Hindlimb muscle (tissue), 1 donor: ENCODE measurements at places on chromosomes 5 and 9.

- DNase-seq, result no peak
These were observed 607 bp downstream of the PRELID2 start for GRCh38 chr5:145834554-145834916.

DNA sequence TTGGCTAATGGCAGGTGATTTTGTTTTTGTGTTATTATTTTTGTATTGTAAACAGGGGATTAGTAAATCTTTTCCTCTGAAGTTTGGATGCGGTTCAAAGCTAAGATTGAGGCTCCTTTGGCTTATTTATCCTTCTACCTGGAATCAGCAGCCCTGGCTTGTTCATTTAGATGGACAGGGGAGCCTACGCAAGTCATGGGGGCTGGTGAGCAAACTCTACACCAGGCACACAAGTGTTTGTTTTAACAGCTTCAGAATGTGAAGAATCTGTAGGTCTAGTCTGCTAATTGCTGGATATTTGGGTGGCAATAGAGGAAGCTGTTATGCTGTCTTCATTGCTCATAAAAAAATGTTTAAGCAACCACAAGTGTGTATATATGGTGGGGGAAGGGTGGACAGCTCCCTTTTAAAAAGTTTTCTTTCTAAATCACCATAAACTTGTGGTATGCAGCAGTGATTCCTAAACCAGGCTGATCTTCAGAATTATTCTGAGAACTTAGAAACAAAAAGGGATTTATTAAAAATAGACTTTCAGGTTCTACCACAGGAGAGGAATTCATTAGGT, 20.7 kb downstream of the ZNF462 start:
- DNase-seq, result no peak

DNA sequence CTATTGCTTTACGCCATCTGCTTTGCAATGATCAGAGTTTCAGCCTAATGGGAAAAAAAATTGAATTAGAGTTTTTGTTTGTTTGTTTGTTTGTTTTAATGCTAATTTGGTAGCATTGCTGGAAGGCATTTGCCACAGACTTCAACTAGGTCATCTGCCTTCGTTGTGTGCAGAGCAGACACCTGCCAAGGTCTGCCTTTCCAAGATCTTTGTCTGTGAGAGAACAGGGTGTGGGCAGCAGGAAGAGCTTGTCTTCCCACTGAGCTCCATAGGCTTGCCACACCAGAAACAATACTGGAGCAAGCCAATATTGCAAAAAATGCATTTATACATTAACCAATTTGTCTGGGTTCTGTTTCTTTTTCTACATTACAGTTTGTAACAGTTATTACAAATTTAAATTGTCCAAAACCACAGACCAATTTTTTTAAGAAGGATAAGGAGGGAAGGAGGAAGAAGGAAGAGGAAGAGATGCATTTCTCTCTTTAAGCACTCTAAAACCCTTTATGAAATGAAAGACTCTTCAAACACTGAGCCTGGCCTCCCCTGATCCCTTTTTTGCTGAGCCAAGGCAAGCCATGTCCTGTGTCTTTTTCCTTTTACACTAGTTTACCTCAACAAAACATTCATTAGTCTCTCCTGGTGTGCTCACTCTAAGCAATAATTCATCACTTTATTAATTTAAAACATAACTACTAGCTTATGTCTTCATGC, 210.5 kb downstream of the SNX18 start:
- DNase-seq, result no peak

- no peak for DNase-seq
These were observed 36.4 kb downstream of the SREK1 start for GRCh38 chr5:66180282-66181155.

DNA sequence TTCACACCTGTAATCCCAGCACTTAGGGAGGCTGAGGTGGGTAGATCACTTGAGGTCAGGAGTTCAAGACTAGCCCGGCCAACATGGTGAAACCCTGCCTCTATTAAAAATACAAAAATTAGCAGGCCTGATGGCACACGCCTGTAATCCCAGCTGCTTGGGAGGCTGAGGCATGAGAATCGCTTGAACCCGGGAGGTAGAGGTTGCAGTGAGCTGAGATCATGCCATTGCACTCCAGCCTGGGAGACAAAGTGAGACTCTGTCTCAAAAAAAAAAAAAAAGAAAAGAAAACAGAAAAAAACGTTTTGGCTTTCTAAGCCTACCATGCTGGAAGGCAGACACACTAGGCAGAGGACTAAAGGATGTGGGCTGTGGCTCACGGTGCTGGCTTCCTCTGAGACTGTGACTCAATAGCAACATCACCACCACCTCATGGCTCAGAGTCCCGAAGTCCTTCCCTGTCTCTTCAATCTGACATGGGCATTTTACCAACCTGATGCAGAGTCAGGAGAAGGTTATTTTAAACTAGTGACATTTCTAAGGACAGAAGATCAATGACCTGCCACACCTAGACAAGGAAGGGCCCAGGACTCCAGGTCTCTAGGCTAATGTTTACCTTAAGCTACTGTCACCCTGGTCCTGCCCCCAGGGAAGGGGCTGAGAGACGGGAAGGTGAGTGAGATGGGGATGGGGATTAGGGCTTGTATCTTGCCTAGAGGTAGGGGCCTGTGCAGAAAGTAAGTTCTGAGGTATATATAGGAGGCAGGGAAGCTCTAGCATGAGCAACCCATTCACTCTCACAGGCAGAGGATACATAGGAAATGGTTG, 3.7 kb downstream of the ECSCR start:
- DNase-seq, result no peak

- DNase-seq, result no peak
These were observed 627 bp downstream of the ARRDC1 start for GRCh38 chr9:137606005-137606621.

GRCh38 chr5:54741711-54742110, 224.2 kb downstream of the SNX18 start:
- DNase-seq, result no peak

GRCh38 chr9:5586391-5586802, 42.5 kb upstream of the RIC1 start:
- no peak for DNase-seq

- DNase-seq, result no peak
These were observed 2.9 kb downstream of the DNAJB5 start for GRCh38 chr9:34992376-34992951.

DNA sequence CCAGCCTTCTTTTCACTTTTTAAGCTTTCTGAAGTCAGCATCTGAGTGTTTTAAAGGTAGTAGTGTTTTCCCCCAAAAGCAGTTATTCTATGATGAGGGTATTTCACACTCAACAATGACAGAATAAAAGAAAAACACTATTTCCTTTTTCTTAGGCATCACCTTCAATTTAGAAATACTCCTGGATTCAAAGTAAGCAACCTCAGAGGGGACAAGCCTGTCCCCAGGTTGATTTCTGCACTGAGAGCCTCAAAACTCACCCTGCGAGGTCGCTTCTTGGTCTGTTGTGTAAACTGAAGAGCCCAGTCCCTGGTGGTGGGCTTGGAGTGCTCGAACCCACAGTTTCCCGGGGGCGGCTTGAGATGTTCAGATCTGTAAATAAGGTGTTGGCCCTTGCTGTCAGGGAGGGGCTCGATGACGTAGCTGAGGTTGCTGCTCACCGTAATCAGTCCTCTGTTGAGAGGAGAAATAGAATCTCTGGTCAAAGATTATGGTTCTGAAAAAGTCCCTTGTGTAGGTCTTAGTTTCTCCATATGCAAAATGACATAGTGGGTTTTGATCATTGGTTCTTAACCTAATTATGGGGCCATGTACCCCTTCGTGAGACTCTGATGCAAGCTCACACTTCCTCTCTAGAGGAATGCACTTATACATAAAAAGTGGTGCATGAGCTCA, 55.9 kb downstream of the ADAM19 start:
- DNase-seq, result no peak
